ENCODE measurements at places on chromosomes 11 and 22.

GRCh38 chr11:22449441-22449840 lies 111.3 kb downstream of the SLC17A6 start:
- DNase-seq: no peak

DNA sequence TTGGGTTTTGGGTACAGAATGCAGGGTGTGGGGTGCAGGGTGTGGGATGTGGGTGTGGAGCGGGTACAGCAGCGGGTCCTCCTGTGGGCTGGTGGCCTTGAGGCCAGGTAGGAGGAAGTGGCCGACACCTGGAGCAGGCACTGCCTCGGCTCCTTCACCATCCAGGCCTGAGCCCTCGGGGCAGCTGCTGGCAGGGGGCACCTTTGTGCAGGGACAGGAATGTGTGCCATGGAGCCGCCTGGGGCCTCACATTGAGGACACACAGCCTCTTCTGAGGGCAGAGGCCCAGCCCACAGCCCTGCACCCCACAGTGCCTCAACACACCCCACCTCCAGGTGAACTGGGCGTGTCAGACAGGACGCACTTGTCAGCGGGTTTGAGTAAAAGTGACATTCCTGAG lies 984.0 kb downstream of the BRD1 start:
- no peak for DNase-seq

DNA sequence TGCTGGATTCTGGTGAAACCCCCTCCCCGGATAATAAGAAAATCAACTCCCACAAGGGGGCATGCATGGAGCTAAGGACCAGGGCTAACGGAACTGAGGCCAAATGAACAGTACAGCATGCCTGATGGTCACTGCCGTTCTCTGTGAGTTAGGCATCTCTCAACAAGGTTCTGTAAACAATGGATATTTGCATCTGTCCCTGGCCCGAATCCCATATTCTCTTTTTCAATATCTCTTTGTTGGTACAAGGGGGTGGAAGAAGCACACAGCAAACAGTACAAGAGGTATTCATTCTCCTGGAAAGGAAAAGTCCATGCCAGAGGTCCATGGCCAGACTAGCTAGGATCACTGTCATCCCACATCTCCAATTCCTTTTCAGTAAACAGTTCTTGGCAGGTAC lies 32.2 kb upstream of the APOA1 start:
- DNase-seq: no peak

GRCh38 chr22:41022470-41023298 lies 69.7 kb upstream of the EP300 start:
- DNase-seq: peak; percentile 83

GRCh38 chr22:50206599-50206998 lies 5.8 kb downstream of the SELENOO start:
- DNase-seq: no peak

GRCh38 chr11:44068180-44068579 lies 2.1 kb downstream of the ACCS start:
- DNase-seq: no peak
